Islet precursor cell (in vitro differentiated cells): ENCODE measurements at places on chromosomes 7 and 10.

- DNase-seq = no peak
These were observed 5.8 kb downstream of the EZH2 start for GRCh38 chr7:148878317-148878716.

GRCh38 chr10:75398692-75399460, 2.7 kb downstream of the ZNF503 start:
- DNase-seq = no peak

GRCh38 chr7:6015917-6016652, 7.0 kb downstream of the AIMP2 start:
- no peak for DNase-seq

DNA sequence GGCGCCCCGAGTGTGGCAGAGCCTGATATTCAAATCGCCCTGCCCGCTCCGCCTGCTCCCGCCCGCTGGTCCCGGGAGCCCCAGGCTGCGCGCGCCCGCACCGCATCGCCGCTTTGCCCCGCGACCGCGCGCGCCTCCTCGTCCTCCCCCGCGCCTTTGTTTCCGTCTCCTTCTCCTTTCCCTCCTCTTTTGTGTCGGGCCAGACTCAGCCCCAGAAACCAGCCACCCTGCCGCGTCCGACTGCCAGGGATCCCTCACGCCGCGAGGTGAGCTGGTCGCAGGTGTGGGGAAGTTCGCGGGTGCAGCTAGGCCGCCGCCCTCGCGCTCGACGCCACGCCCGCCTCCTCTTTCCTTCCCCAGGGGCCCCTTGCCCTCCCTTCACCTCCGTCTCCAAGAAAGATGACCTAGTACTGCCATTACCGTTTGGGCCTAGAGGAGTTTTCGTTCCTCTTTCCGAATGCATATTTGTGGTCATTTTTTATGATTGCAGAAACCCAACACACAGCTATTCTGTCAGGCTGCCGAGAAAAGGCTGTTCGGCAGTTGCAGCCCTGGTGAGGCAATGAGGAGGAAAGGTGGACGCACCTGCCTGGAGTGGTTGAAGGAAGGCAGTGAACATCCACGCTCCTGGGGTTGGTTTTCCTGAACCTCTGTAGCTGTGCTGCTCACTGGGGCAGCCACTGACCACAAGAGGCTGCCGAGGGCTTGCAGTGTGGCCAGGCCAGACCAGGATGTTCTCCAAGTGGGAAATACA, 107.3 kb downstream of the SNX10 start:
- peak; percentile 75 for DNase-seq

DNA sequence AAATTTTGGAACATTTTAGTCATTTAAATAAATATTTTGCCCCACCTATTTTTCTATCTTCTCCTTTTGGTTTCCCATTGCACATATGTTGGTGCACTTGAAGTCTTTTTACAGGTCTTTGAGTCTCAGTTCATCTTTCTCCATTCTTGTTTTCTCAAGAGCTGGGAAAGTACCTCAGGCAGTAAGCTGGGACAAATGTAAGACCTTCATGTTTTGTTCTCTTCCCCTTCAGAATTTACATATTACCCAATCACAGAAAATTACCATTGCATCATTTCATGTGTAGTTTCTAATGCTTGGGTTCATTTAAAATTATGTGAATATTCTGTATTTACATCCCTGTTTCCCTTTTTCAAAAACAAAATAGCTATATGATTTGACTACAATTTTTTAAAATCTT, 1150.0 kb upstream of the POT1 start:
- no peak for DNase-seq

GRCh38 chr7:105480931-105481330, 41.1 kb downstream of the PUS7 start:
- DNase-seq = no peak

GRCh38 chr10:132591166-132591971, 53.8 kb downstream of the INPP5A start:
- peak; percentile 60 for DNase-seq

GRCh38 chr7:125848157-125848556, 918.5 kb upstream of the POT1 start:
- no peak for DNase-seq

GRCh38 chr10:91349381-91349780, 60.8 kb upstream of the HECTD2 start:
- peak; percentile 80 for DNase-seq

DNA sequence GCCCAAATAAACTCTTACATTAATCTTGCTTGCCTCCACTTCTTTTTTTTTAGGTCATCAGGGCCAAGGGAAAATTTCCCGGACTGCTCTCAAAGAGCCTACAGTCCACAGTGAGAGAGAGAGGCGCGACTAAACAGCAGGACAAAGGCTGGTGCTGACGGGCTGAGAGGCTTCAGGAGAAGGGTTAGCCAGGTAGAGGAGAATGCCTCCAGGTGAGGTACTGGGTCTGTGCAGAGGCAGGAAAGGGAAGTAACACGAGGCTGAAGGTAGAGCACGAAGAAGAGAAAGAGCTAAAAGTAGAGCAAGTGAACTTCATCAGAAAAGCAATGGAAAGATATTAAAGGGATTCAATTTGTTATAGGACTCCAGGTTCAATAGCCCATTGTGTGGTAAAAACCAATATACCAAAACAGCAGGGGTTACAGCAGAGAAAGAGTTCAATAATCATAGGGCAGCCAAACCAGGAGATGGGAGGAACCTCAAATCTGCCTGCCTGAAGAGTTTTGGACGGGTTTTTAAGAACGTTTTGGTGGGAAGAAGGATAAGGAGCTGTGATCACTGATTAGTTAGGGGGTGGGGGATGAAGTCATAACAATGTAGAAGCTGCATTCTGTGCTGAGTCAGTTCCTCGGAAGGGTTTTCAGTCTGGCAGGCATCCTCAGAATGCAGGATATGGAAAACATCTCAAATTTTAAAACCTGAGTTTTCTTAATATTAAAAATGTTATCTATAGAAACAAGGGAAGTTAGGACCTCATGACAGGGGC, 171.5 kb downstream of the AKR1D1 start:
- no peak for DNase-seq

- DNase-seq = peak; percentile 80
These were observed 14.7 kb upstream of the C7orf33 start for GRCh38 chr7:148575640-148576411.

GRCh38 chr10:92699518-92700381, 10.0 kb downstream of the HHEX start:
- DNase-seq = peak; percentile 73

DNA sequence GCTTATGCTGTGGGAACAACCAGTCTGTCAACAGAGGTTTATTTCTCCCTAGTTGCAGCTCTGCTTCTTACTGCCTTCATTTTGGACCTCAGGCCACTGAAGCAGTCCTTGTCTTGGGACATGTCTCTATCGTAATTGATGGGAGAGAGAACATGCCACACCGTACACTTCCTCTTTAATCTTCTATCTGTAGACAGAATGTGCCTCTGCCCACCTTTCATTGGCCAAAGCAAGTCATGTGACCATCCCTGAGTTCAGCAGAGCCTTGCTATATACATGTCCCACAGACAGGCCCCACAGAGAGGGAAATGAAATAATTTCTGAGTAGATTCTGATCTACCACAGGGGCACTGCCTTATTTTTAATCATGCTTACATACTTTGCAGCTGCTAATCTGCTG, 98.0 kb downstream of the KCND2 start:
- DNase-seq = no peak

- DNase-seq = peak; percentile 92
These were observed 58.2 kb upstream of the ANTXRL start for GRCh38 chr10:46228563-46229071.

- no peak for DNase-seq
These were observed 52.4 kb upstream of the DLX6 start for GRCh38 chr7:96952974-96953391.

- DNase-seq = no peak
These were observed 331.0 kb downstream of the LRMDA start for GRCh38 chr10:75762431-75762802.

GRCh38 chr7:30934732-30935568, 23.3 kb downstream of the AQP1 start:
- peak; percentile 46 for DNase-seq
